ENCODE measurements at places on chromosomes 11 and 22.

- no peak for DNase-seq
These were observed 515.7 kb downstream of the BUD13 start for GRCh38 chr11:116257092-116257491.

GRCh38 chr11:123301013-123301591 lies 106.1 kb upstream of the CLMP start:
- peak; percentile 87 for DNase-seq

- peak; percentile 78 for DNase-seq
These were observed 134.0 kb upstream of the TEAD1 start for GRCh38 chr11:12540075-12540680.

DNA sequence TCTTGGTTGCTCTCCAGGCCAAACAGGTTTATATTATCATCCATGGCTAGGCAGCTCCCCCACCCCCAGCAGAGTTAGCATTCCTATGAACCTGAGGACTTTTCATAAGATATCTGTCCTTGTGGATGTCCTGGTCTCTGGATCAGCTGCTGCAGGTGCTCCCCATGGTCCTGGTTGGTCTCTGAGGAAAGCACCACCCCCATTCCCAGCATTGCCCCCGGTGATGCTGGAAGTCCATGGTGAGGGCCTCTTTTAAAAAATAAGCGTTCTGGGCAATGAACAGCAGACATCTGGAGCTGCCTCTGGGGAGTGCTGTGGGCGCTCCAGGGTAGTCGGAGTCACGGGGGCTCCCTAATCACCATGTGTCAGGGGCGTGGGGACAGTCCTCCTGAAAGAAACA lies 26.6 kb downstream of the DKK3 start:
- no peak for DNase-seq

DNA sequence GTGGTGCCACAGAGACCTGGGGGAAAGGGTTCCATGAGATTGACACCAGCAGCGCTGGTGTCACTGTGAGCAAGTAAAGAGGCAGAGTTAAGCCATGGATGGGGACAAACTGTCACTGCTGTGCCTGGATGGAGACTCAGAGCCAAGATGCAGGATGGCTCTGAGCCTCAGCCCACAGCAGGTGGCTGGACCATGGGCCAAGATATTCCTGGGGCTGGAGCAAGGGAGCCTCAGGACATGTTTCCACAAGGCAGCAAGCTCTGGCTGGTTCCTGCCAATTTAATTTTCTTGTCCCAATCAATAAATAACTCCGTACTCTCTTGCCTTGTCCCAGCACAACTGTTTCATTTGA lies 23.0 kb downstream of the MYO18B start:
- no peak for DNase-seq

DNA sequence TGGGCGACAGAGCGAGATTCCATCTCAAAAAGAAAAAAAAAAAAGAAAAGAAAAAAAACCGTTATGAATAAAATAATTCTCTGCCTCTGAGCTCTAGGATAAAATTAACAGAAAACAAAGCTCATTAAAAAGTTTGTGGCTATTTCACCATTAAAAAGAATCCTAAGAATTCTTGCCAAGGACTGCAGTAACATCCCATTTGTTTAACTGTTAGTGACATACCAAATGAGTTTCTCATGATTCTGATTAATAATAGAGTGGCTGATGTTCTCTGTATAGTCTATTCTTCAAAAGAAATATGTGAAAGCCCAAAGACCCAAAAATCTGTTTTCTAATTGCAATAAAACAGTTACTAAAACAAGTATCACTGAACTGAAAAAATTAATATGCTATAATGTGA lies 19.7 kb downstream of the CLNS1A start:
- DNase-seq, result peak; percentile 61

GRCh38 chr11:111528557-111528956 lies 12.0 kb upstream of the LAYN start:
- DNase-seq, result no peak

GRCh38 chr11:35321532-35322317 lies 97.6 kb downstream of the SLC1A2 start:
- DNase-seq, result no peak
